ENCODE measurements at places on chromosomes 4 and X.

GRCh38 chr4:24809376-24809775 lies 14.0 kb downstream of the SOD3 start:
- no peak for DNase-seq

- no peak for DNase-seq
Measured at GRCh38 chrX:66015152-66015831, 24.6 kb downstream of the VSIG4 start.

DNA sequence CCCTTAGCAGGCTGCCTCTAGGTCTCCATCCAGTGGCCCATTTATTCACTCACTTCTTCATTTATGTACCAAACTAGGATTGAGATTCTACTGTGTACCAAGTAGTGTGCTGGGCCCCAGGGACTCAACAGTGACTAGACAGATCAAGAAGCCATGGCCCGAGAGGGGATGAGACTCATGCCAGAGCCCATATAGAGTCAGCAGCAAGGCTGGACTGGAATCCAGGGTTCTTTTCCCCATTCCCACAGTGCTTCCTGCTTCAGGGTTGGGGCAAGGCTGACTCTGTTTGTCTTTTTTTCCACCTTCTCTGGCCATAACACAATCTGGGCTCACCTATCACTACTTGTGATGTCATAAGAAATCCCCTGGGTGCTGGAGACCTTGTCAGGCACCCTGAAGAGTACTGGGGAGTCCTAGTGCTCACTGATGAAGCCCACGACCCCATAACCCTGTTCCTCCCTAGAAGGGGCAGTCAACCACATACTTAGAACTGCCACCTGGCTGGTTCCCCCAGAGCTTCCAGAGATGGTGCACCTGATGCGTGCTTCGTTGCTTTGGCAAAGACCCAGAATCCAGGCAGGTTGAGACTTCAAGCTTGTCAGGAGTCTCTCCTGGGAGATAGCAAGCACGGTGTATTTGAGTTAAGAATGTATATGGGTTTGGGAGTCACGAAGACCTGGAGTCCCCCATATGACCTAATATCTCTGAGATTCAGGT lies 6.2 kb downstream of the RTL5 start:
- no peak for DNase-seq

- no peak for DNase-seq
Measured at GRCh38 chr4:149605601-149606378, 209.9 kb downstream of the IQCM start.

DNA sequence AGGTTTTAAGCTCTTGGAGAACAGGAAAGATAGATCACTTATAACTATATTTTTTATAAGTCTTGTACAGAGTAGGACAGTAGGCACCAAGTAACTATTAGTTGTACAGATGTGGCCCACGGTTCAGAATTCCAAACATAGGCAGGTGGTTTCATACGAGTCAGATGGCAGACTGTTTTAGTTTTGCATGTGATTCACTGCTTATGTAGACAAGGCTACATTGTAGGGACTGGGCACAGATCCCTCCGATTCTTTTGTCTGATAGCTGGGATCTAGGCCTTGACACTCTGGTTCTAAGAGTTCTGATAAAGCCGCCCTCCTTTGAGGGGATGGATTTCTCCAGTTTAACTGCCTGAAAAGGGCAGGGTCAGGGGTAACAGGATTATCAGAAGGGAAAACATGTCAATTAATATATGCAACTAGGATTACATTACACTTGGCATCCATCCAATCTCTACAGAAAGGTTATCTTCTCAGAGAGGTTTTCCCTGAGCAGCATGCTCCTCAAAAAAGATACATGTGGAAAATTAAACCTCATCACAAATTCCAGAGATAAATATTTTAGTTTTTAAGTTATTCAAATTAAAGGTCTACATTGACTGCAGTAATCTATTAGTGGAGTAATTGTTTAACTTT lies 87.8 kb downstream of the SPRY1 start:
- DNase-seq, result no peak

DNA sequence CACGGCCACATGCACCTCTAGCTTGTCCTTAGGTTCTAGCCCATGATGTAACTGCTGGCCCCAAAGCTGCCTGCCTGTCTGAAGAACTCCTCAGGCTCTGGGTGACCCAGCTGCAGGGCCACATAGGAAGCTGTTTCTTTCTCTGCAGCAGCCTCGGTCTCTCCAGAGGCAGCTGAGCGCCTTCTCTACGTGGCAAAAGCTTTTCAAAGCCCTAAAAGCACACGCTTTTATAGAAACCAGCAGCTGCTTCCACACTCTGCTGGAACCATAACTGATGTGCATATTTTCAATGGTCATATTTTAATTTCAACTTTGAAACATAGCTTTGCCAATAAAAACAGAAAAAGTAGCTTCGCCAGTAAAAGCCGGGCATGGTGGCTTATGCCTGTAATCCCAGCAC lies 37.4 kb downstream of the FAM53A start:
- DNase-seq, result no peak

- no peak for DNase-seq
Measured at GRCh38 chrX:44842550-44843317, 1.1 kb upstream of the DUSP21 start.

- peak; percentile 24 for DNase-seq
Measured at GRCh38 chrX:73855546-73855945, 292.5 kb downstream of the CHIC1 start.

- DNase-seq, result no peak
Measured at GRCh38 chr4:183035726-183036415, 63.2 kb upstream of the WWC2 start.

DNA sequence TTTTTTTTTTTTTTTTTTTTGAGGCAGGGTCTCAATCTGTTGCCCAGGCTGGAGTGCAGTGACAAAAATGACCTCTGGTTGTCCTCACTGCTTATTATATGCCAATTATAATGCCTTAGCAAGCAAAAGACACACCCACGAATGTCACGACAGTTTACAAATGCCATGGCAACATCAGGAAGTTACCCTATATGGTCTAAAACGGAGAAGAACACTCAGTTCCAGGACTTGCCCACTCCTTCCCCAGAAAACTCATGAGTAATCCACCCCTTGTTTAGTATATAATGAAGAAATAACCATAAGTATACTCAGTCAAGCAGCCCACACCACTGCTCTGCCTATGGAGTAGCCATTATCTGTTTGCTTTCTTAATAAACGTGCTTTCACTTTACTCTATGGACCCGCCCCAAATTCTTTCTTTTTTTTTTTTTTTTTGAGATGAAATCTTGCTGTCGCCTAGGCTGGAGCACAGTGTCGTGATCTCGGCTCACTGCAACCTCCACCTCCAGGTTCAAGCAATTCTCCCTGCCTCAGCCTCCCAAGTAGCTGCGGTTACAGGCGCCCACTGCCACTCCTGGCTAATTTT lies 106.2 kb downstream of the SMIM20 start:
- DNase-seq, result no peak

- DNase-seq, result no peak
Measured at GRCh38 chr4:125398263-125399002, 83.7 kb downstream of the FAT4 start.

DNA sequence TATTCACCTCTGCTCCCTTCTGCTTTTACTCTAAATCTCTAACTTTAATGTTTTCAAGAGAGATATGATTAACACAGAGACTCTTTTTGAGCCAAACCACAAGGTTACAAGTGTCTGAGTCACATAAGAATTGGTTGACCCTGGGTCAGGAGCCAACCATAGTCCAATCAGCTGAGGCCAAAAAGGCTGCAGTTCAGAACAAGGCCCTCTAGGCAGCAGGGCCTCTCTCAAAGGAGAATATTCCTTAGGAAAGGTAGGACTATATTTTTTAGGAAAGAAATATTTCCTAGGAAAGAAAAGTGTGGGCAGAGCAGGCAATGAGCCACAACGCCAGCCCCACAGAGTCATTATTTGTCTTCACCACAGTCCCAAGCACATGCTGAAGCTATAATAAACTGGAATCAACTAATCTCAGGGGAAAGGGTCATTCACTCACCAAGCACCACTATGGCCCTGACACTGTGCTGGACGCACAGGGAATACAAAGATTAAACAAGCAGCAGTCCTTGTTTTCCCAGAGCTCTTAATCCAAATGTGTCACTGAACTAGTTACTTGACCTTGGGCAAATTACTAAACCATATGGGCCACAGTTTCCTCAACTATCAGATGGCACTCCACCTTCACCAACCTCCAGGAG lies 2.2 kb downstream of the ATP8A1 start:
- no peak for DNase-seq

DNA sequence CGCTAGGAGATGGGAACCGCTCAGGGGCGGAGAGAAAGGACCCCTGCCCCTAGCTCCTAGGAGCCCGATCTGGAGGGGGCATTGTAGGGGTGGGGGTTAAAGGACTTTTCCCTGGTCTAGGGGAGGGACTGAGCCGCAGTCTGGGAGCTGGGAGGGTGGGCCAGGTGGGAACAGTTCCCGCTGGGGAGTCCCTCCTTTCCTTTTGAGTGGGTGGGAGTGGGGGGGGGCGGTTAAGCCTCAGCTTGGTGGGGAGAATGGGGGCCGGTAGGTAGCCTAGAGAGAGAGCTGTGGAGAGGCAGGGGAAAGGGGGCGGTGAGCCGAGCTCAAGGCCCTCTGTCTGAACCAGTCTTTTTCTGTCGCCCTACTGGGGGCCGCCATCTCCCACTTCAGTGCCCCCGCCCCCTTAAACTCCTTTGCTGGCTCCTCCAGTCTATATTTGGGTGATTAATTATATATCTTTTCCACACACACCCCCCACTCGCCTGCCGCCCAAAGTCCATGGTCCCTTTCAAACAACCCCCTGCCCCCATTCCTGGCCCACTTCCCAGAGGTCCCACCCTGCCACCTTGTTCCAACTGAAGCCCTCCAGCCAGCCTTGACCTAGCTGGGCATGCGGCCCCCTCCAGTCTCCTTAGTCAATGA lies 822 bp downstream of the ZNF275 start:
- no peak for DNase-seq

- no peak for DNase-seq
Measured at GRCh38 chr4:73527196-73527595, 45.7 kb downstream of the AFM start.

- no peak for DNase-seq
Measured at GRCh38 chr4:7003176-7003878, 39.8 kb upstream of the TADA2B start.

- no peak for DNase-seq
Measured at GRCh38 chr4:106996490-106996889, 39.6 kb downstream of the DKK2 start.

DNA sequence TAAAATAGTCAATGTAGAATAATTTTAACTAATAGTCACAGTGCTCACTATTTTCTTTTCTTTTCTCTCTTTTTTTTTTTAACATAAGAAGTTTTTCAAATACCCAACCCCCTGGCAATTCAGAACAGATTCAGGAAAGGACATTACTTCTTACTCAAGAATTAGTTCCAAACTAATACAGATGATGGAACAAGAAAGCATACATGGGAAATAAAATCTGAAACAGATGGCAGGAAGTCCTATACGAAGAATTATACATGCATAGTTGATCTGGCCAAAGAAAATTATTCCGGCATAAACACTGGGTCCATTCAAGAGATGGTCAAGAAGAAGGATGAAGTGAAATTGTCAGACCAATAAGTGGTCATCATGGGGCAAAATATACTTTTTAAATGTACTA lies 614.4 kb upstream of the INTU start:
- DNase-seq, result no peak

GRCh38 chrX:11336201-11336600 lies 43.0 kb downstream of the AMELX start:
- DNase-seq, result no peak

DNA sequence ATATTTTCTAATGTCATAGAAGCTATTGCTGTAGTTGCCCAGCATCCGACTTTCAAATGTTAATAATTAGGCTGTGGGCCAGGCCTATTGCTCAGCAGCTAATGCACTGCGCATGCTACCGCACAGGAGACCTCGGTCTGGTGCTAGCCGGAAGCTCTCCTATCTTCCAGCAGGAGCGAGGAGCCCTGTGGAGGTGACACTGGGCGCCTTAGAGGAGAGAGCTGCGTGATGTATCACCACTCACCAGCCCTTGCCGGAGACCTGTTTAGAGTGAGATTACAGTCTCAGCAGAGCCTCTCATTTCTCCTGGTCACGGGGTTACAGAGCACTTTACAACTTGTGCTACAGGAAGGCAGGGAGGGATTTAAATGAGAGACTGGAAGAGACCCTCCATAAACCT lies 31.1 kb upstream of the MID1IP1 start:
- no peak for DNase-seq

DNA sequence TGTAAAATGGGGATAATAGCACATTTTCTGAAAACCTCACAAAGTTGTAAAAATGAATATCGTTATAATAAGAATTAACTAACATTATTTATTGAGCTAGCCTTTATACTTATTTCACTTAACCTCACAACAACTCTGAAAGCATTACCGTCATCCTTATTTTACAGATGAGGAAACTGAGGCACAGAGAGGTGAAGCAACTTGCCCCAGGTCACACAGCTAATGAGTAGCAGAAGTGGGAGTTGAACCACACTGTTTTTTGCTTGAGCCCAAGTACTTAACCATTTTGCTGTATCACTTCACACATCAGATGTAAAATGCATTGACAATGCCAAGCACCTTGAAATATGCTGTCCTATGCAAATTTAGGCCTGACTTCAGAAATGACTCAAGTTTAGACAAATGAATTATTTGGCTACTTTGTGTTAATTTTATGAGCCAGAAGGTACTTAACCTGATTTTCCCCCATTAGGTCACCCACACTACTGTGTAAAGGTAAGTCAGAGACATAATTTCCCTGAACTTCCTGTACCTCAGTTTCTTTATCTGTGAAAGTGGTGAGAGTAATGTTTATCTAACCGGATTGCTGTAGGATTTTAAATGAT lies 23.1 kb downstream of the CD40LG start:
- DNase-seq, result no peak
